Common myeloid progenitor, CD34-positive (primary cell): ENCODE measurements at places on chromosomes 4 and X.

DNA sequence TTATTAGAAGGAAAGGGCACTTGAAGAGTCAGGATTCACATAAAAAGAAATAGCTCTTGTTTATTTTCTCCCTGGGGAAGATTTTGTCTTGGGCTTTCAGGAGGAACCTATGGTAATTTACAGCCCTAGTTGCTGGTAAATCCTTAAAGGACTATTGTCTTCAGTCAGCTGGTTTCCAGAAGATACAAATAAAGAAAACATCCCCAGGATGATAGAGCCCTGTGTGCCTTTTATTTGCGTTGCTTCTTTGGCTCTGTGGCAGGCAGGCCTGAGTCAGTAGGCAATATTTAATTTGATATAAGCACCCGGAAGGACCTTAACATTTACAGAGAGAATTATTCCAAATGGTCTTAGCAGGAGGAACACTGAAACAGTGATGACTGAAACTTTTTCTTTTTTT, 131.0 kb upstream of the SLC34A2 start:
- H3K27me3 ChIP-seq = no peaks in the 10 kb centered on the region
- H3K27ac ChIP-seq = no peak overlapping the region
- H3K4me1 ChIP-seq = no peaks in the 10 kb centered on the region
- H3K4me3 ChIP-seq = no peak overlapping the region
- DNase-seq = no peak
- H3K36me3 ChIP-seq = no peaks in the 10 kb centered on the region

DNA sequence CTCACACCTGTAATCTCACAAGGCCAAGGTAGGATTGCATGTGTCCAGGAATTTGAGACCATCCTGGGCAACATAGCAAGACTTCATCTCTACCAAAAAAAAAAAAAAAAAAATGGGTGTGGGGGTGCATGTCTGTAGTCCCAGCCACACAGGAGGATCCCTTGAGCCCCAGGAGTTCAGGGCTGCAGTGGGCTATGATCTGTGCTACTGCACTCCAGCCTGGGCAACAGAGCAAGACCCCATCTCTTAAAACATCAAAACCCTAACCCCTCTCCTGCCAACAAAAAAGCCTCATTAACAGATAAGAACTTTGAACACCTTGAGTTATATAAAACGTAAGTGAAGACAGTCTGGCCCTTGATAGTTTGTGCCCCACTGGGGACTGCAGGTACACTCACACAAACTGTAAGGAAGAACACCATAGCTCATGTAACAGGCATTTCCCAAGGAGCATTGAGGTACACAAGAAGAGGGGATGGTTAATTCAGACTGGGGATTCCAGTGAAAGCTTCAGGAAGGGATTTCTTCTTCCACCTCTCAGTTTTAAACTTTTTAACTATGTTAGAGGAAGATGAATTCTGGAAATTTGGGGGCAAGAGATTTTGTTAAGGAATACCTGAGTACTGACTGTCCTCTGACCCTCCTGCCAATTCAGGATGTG, 34.7 kb downstream of the RBPJ start:
- no peak for DNase-seq
- H3K27me3 ChIP-seq = no peaks in the 10 kb centered on the region
- H3K4me1 ChIP-seq = peaks cover 8% of the 10 kb centered on the region
- H3K36me3 ChIP-seq = no peaks in the 10 kb centered on the region
- H3K4me3 ChIP-seq = no peak overlapping the region
- no peak overlapping the region for H3K27ac ChIP-seq

GRCh38 chrX:136920001-136920400, 39.5 kb upstream of the RBMX start:
- H3K4me3 ChIP-seq = no peak overlapping the region
- no peak overlapping the region for H3K27ac ChIP-seq
- H3K36me3 ChIP-seq = no peaks in the 10 kb centered on the region

- no peak overlapping the region for H3K4me3 ChIP-seq
- H3K27ac ChIP-seq = no peak overlapping the region
- H3K4me1 ChIP-seq = no peaks in the 10 kb centered on the region
- DNase-seq = no peak
Observed at GRCh38 chr4:77349796-77350195, 192.8 kb downstream of the CCNG2 start.

DNA sequence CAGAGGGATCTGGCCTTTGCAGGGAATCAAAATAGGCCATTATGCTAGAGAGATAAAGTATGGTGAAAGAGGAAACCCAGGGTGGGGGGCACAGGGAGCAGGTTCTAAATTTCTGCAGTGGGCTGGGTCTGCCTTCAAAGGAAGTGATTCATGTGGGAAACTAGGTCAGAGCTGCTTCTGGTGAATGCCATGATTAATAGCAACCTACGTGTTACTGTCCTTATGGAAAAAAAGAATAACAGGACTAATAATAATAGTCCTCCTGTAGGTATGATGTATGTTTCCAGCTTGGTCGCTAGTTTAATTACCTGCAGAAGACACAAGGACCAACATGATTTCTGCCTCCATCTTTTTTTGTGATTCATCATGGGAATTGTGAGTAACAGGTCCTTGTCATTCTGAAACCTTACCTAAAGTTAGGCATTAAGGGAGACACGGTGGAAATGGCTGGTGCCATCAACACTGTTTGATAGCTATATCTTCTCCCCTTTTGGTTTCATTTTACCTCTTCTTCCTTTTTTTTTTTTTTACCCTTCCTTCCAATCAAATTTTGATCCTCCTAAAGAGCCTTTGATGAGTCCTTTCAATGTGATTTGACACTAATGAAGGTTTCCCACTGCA, 180.4 kb downstream of the CPEB2 start:
- no peak overlapping the region for H3K4me3 ChIP-seq
- H3K36me3 ChIP-seq = no peaks in the 10 kb centered on the region
- H3K27ac ChIP-seq = no peak overlapping the region
- H3K4me1 ChIP-seq = no peaks in the 10 kb centered on the region

DNA sequence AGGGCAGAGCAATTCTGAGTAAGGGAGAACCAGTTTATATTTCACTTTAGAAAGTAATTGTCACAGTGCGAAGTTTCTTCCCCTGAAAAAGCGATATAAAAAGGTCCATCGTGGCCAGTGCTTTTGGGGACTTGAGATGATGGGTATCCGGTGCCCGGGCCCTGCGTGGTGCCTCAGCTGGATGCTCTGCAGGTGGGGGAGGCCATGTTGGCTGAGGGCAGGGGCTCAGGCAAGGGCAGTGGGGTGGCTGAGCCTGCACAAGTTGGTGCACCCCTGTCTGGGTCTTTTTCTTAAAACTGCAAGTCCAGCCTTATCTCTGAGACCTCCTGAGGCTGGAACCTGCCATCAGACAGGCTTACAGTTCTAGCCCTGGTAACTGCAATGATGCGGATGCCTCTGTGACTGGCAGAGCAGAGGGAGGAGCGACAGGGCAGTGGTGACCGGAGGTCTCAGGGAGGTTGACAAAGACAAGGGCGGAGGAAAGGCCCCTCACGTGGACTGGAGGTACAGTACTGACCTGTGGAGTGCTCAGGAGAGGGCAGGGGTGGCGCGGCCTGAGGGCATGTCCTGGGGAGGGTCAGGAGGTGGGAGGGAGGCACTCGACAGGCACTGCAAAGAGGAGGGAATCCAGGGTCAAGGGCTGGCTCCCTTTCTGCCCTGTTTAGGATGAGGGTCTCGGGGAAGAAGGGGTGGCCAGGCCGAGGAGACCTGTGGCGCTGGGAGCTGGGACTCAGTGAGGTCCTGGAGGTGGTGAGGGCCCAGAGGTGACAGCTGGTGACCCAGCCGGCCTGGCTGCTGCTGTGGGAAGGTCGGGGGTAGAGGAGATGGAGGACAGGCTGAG, 1.8 kb downstream of the RGS12 start:
- H3K36me3 ChIP-seq = no peaks in the 10 kb centered on the region
- no peak overlapping the region for H3K4me3 ChIP-seq
- H3K27me3 ChIP-seq = peaks cover 9% of the 10 kb centered on the region
- no peak overlapping the region for H3K27ac ChIP-seq
- peaks cover 28% of the 10 kb centered on the region for H3K4me1 ChIP-seq

GRCh38 chr4:127214016-127214415, 418.7 kb upstream of the INTU start:
- no peak overlapping the region for H3K27ac ChIP-seq
- no peaks in the 10 kb centered on the region for H3K4me1 ChIP-seq
- no peaks in the 10 kb centered on the region for H3K36me3 ChIP-seq
- H3K4me3 ChIP-seq = no peak overlapping the region
- no peaks in the 10 kb centered on the region for H3K27me3 ChIP-seq
- no peak for DNase-seq

DNA sequence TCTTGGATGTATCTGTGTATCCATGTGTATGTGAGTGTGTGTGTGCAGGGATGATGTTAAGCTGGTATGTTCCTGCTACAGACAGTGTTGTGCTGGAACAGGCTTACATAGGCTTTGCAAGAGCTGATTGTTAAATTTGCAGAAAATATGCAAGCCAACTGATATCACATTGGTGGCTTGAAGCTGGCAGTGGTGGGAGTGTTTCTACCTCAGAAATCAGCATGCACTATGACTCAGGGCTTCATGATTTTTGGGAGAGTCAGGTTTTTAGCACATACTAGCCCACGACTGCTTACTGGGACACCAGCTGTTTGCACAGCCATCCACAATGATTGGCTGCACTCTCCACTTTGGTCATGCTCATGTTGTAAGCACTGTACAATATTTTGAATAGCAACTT, 261.8 kb downstream of the DHX15 start:
- no peak overlapping the region for H3K4me3 ChIP-seq
- H3K4me1 ChIP-seq = no peaks in the 10 kb centered on the region
- H3K27me3 ChIP-seq = peaks cover 8% of the 10 kb centered on the region
- DNase-seq = no peak

GRCh38 chrX:107669261-107669660, 41.0 kb downstream of the PRPS1 start:
- H3K36me3 ChIP-seq = no peaks in the 10 kb centered on the region
- DNase-seq = no peak
- no peak overlapping the region for H3K4me3 ChIP-seq
- no peak overlapping the region for H3K27ac ChIP-seq
- peaks cover 11% of the 10 kb centered on the region for H3K4me1 ChIP-seq

- H3K27ac ChIP-seq = no peak overlapping the region
- H3K4me3 ChIP-seq = peak overlapping the region; percentile 47
- no peaks in the 10 kb centered on the region for H3K4me1 ChIP-seq
- H3K27me3 ChIP-seq = no peaks in the 10 kb centered on the region
- no peaks in the 10 kb centered on the region for H3K36me3 ChIP-seq
Observed at GRCh38 chrX:118727686-118728339, 407 bp downstream of the IL13RA1 start.

- no peaks in the 10 kb centered on the region for H3K4me1 ChIP-seq
- no peak overlapping the region for H3K27ac ChIP-seq
- H3K4me3 ChIP-seq = no peak overlapping the region
- no peaks in the 10 kb centered on the region for H3K36me3 ChIP-seq
- H3K27me3 ChIP-seq = no peaks in the 10 kb centered on the region
Observed at GRCh38 chr4:106409901-106410889, 41.6 kb upstream of the GIMD1 start.

DNA sequence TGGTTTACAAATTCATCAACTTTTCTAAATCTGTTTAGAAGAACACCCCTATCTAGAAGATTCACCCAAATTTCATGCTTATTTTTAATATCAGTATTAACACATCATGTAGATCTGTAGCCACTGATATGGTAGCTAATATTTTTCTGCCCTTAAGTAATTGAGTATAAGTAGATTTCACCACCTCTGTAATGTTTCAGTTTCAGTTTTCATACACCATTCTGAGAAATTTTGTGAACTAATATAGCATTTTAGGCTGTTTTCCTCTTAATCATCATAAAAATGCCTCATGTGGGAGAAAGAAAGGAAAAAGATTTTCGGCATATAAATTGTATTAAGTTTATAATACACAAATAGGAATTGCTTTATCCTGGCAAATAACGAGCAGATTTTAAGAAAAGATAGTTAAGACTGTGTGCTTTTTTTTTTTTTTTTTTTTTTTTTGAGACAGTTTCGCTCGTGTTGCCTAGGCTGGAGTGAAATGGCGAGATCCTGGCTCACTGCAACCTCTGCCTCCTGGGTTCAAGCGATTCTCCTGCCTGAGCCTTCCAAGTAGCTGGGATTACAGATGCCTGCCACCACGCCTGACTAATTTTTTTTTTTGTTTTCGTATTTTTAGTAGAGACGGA, 21.4 kb upstream of the RBPJ start:
- no peaks in the 10 kb centered on the region for H3K36me3 ChIP-seq
- no peak for DNase-seq
- peaks cover 5% of the 10 kb centered on the region for H3K4me1 ChIP-seq
- H3K4me3 ChIP-seq = no peak overlapping the region

GRCh38 chr4:181105487-181105886, 1137.7 kb upstream of the TENM3 start:
- H3K4me1 ChIP-seq = no peaks in the 10 kb centered on the region
- no peaks in the 10 kb centered on the region for H3K36me3 ChIP-seq
- no peaks in the 10 kb centered on the region for H3K27me3 ChIP-seq
- DNase-seq = no peak
- H3K4me3 ChIP-seq = no peak overlapping the region

DNA sequence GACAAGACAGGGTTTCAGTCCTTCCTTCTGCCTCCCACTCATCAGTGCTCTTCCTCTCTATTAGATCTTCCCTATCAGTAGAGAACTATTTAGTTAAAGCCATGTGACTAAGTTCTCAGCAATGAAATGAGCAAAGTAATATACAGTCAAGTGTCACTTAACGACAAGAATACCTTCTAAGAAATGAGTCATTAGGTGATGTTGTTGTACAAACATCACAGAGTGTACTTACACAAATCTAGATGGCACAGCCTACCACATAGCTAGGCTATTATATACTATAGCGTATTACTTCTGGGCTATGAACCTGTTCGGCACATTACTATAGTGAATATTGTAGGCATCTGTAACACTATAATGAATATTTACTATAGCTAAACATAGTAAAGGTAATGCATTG, 71.3 kb downstream of the POU4F2 start:
- no peaks in the 10 kb centered on the region for H3K36me3 ChIP-seq
- DNase-seq = no peak
- H3K27ac ChIP-seq = no peak overlapping the region
- H3K27me3 ChIP-seq = no peaks in the 10 kb centered on the region

GRCh38 chrX:132127743-132128142, at the start of gene FRMD7:
Gene FRMD7, minus strand, starts transcription at chrX:132128020. Its CDS starts 176 bp downstream, at chrX:132127844.
- no peaks in the 10 kb centered on the region for H3K36me3 ChIP-seq
- DNase-seq = no peak
- H3K4me1 ChIP-seq = no peaks in the 10 kb centered on the region
- no peak within 1 kb of the TSS for H3K4me3 ChIP-seq

DNA sequence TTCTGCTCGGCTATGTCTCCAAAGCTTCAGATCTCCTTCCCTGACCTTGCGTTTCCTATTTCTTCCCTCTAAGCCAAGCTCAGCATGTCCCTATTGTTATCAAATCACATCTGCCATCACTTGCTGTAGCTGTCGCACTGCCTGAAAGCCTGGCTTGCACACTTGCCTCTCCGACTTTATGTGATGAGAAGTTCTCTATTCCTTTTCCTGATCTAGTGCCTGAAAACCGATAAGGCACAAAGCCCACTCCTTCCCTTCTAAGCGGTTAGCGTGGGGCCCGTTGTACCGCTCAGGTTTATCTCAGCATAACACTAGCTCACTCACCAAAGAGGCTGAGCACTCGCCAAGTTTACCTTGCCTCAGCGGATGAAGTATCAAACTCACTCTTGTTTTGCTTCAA, 816 bp downstream of the NMU start:
- H3K27ac ChIP-seq = peak overlapping the region; percentile 73

GRCh38 chr4:7423801-7424552, 10.8 kb downstream of the PSAPL1 start:
- H3K36me3 ChIP-seq = no peaks in the 10 kb centered on the region
- H3K4me3 ChIP-seq = no peak overlapping the region
- no peaks in the 10 kb centered on the region for H3K4me1 ChIP-seq
